SK-MEL-5 (cell line): ENCODE measurements at places on chromosomes 4 and X. TPM values are rescaled to one million over a fixed set of nuclear protein-coding genes. Genes with fewer than 3 reads are reported as not detected.
A peak's percentile ranks its signal among the peaks of the same experiment; 100 is the strongest.

KCNE5 gene
- 0.08 and 0.29 TPM in 2 replicates for total RNA-seq

AVPR2 gene
- 0.26 and 0.27 TPM in 2 replicates for total RNA-seq

RP2 gene
- 11.8 and 12.2 TPM in 2 replicates for total RNA-seq

ZFYVE28 gene
- total RNA-seq, result 2.6 and 3.1 TPM in 2 replicates

KIAA1210 gene
- 0.05 and 0.08 TPM in 2 replicates for total RNA-seq

EMD gene
- 15.4 and 21.3 TPM in 2 replicates for total RNA-seq

FAM13A gene
- total RNA-seq, result 15.1 and 15.5 TPM in 2 replicates

PSAPL1 gene
- not detected in 2 replicates for total RNA-seq

UVSSA gene
- 6.0 and 7.3 TPM in 2 replicates for total RNA-seq

SLC26A1 gene
- total RNA-seq, result 0.37 TPM in 1 of 2 replicates, not detected in the other

IGSF1 gene
- 0.05 and 0.16 TPM in 2 replicates for total RNA-seq

TMEM271 gene
- total RNA-seq, result not detected in 2 replicates

ACE2 gene
- total RNA-seq, result 0.05 TPM in 1 of 2 replicates, not detected in the other

MAGEA12 gene
- total RNA-seq, result 133 and 153 TPM in 2 replicates

CAPN6 gene
- total RNA-seq, result not detected in 2 replicates

STAP1 gene
- not detected in 2 replicates for total RNA-seq

DNA sequence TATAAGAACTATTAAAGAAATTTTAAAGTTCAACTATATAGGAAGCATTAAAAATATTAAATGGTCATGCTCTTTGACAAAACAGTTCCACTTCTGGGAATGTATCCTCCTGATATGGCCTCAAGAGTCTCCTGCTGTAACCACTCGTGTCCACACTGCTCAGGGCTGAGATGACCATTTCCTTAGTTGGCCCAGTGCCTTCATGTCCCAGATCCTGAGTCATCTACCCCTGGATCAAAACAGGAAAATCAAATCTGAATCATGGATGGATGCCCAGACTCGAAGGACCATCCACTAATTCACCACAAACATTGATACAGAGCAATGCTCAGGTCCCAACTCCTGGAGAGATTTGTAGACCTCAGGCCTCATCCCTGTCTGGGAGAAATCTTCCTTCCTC, 44.7 kb downstream of the GPRASP3 start:
- DNase-seq, result no peak

DNA sequence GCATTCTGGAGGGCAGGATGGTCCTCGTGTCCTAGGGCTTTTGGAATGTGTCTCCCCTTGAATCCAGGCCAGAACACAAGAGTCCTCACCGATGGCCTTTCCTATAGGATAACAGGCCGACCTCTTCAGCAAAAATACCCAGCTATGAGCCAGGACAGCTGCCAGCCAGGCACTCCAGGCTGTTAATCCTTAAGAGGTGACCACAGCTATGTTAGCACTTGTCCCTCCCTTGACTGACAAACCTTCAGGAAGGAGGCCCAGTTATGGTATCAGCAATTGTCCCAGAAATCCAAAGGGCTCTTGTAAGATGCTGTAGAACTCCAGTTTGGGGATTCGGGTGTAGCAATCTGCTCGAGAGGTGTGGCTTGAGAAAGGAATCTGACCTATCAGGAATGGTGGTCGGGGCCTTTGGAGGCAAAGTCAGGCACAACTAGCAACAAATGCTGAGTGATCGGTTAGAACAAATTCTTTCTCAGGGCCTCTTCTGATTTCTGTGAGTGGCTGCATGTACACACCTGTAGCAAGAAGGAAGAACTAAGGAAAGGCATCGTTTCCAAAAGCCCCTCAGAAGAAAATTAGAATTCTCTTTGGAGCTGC, 54.6 kb downstream of the PTCHD1 start:
- DNase-seq, result no peak

GRCh38 chrX:154135458-154136229, 8.4 kb upstream of the OPN1LW start:
- DNase-seq, result peak; percentile 25

DNA sequence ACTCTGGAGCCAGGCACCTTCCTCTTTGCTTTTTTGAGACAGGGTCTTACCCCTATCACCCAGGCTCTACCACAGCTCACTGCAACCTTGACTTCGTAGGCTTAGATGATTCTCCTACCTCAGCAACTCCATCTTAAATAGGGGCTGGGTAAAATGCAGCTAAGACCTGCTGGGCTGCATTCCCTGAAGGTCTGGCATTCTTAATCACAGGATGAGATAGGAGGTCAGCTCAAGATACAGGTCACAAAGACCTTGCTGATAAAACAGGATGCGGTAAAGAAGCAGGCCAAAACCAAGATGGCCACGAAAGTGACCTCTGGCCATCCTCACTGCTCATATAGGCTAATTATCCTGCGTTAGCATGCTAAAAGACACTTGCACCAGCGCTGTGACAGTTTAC, 770.8 kb upstream of the PRKX start:
- no peak for DNase-seq

GRCh38 chr4:139589336-139590018, 33.5 kb upstream of the SETD7 start:
- no peak for DNase-seq

GRCh38 chr4:80529026-80529425, 193.5 kb downstream of the CFAP299 start:
- no peak for DNase-seq

GRCh38 chrX:117538178-117539089, 578.2 kb downstream of the KLHL13 start:
- no peak for DNase-seq

DNA sequence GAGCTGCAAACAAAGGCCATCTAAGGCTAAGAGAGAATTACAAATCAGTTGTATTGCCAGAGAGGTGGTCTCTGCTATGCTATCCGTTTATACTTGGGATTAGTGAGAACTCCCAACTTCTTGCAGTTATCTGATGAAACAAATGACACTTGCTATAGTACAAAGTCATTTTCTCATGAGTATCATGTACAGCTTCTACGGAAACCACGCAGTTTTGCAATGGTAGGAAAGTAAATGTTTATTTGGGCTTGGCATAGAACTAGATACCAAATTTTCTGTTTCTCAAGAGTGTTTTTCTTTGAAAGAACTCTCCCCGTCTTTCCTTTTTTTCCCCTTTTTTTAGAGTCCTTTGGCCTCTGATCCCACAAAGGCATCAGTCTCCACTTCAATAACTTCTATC, 128.2 kb upstream of the ENPEP start:
- DNase-seq, result no peak

- no peak for DNase-seq
These were observed 219.8 kb upstream of the GYPA start for GRCh38 chr4:144360146-144360793.

DNA sequence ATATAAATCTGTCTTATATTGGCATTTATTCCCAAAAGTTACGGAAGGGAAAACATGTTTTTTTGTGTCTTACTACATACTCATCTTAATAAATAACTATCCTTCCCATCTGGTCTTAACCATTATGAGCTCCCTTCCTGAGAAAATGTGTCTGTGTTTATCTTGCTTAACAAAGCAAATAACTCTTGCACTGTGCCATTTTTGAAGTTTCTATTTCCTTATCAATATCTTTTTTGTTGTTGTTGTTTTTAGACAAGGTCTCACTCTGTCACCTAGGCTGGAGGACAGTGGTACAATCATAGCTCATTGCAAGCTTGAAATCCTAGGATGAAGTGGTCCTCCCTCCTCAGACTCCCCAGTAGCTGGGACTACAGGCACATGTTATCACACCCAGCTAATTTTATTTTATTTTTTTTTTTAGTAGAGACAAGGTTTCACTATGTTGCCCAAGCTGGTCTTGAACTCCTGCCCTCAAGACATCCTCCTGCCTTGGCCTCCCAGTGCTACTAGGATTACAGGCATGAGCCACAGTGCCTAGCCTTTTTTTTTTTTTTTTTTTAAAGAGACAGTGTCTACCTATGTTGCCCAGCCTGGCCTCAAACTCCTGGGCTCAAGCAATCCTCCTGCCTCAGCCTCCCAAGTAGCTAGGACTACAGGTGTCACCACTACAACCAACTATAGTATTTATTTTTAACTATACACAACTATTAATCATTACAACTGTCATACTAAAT, 36.9 kb downstream of the CNOT6L start:
- no peak for DNase-seq

GRCh38 chr4:148477276-148477675, 35.1 kb upstream of the NR3C2 start:
- DNase-seq, result no peak

DNA sequence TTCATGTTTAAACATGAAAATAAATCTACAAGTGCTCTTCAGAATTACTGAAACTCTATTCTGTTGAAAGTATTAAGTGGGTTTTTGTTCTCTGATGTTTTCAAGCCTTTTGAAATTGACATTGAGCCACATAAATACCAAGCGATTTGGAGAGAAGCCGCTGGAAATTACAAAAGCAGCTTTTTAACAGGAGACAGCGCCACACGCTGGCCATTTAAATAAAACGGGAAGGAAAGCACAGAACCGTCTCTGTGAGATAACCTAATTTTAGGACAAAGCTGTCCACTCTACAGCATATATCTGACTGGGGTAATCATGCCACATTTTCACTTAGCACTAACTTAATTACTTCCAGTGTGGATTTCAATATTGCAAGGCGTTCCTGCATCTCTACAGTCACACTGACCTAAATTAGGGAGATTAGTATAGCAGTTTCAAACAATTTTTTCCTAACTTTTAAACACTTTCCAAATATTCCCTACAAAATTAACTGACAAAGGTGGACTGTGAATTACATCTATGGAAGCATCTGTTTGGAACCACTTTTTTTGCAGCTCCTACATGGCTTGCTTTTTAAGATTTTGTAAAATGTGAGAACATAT, 6.8 kb upstream of the ANOS1 start:
- DNase-seq, result peak; percentile 51

GRCh38 chrX:117972711-117973109, 143.9 kb downstream of the KLHL13 start:
- no peak for DNase-seq

GRCh38 chr4:154004016-154004415, 215.1 kb upstream of the SFRP2 start:
- no peak for DNase-seq

DNA sequence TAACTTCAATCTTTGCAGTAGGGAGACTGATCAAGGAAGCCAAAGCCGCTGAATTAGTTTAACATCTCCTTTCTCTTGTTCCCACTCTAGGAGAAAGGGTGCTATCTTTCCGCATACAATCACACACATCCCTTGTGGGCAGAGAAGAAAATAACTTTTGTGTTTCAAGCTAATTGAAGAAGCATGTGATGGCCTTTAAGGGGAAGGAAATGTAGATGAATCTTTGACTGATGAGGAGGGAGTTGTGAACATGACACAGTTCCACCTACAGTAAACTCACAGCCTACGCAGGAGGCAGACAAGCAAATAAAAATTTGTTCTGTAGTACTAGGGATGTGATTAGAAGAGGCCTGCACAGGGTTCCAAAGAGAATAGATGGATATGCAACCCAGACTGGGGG, 14.7 kb upstream of the SPATA4 start:
- DNase-seq, result peak; percentile 88

DNA sequence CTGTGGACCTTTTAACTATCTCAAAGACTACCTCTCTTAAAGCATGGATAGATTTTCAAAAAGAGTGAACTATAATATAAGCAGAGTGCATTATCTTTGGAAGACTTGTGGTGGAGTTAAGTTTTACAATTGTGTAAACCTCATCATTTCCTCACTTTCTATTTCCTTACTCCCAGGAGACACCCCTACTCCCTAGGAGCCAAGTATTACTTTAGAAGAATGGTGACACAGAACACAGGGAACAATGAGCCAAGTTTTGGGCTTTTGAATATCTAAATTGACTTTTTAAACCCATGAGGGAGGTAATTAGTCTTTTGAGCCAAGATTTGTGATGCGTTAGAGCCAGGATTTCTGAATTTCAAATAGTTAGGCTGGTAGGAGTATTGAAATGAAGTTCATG, 78.9 kb upstream of the UNC5C start:
- no peak for DNase-seq

- DNase-seq, result peak; percentile 74
These were observed 34.5 kb upstream of the CYBB start for GRCh38 chrX:37745354-37745753.

- no peak for DNase-seq
These were observed 341.7 kb upstream of the GATB start for GRCh38 chr4:152102436-152103000.

DNA sequence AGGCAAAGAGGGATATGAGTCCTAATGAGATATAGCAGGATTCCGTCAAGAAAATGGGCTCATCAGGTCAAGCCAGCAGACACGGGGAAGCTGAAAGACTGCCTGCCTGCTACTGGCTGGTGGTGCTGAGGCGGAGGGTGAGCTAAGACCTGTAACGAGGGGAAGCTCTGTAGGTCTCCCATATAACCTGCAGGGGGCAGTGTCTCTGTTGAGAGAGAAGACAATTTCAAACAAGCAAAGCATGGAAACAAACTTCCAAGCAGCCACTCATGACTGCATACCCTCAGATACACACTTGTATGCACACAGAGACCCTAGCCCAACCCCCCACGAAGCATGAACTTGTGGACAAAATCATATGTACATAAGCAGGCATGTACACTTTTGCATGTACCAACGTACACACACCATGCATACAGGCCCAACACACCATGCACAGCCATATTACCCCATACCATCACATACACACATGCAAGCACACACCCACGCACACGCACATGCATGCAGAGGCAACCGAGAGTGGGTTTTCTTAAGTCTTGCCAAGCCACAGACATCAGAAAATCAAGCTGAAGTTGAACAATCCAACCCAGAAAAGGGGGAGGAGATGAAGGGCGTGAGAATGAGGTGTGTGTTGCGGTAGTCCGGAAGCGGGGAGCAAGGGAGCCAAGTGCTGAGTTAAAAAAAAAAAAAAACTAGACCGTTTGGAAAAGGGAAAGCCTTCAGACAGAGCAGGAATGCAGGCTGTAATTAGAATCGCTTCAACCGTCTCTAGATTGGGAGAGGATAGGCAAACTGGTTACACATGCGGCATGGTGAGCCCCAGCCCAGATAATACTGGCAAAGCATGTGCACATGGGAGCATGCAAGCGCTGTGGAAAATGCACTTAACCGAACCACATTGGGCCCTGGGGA, 71.0 kb downstream of the PJA1 start:
- peak; percentile 67 for DNase-seq

- DNase-seq, result no peak
These were observed 10.1 kb downstream of the SORCS2 start for GRCh38 chr4:7202411-7202810.

DNA sequence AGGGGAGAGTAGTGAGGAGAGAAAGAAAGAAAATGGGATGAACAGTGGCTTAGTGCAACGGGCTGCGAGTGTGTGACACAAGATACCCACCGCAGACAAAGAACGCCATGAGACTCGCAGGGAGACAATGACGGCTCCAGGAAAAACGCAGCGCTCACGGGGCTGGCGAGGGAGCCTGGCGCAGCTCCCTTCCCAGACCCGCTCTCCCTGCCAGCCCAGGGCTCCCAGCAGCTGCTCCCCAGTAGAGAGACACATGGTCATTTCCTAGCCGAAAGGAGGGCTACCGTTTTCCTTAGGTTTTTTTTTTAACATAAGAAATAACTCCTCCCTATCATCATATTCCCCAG, 149.5 kb downstream of the MAML3 start:
- no peak for DNase-seq

GRCh38 chr4:127196655-127197352, 436.0 kb upstream of the INTU start:
- no peak for DNase-seq

GRCh38 chr4:165766976-165767375, 106.1 kb upstream of the TLL1 start:
- DNase-seq, result no peak

- DNase-seq, result no peak
These were observed 186.5 kb downstream of the RAP1GDS1 start for GRCh38 chr4:98447648-98448047.

- no peak for DNase-seq
These were observed 12.3 kb upstream of the ZNF630 start for GRCh38 chrX:48083706-48084105.

- DNase-seq, result peak; percentile 56
These were observed 223.7 kb downstream of the COL25A1 start for GRCh38 chr4:109078724-109079123.

GRCh38 chrX:116449156-116449555, 12.8 kb downstream of the SLC6A14 start:
- no peak for DNase-seq
